Epithelial cell of umbilical artery (primary cell): ENCODE measurements at places on chromosomes 11 and 22. TPM values are rescaled to one million over a fixed set of nuclear protein-coding genes. Genes with fewer than 3 reads are reported as not detected.

The JRKL gene
- 7.8 and 10.9 TPM in 2 replicates for total RNA-seq

The TLCD5 gene
- 5.5 and 9.3 TPM in 2 replicates for total RNA-seq

The SLC16A8 gene
- under 0.01 TPM in 1 of 2 replicates, not detected in the other for total RNA-seq

The HSPB2 gene
- not detected in 2 replicates for total RNA-seq

The OR4A47 gene
- total RNA-seq = not detected in 2 replicates
